ENCODE measurements at places on chromosomes 2 and 18. TPM values are rescaled to one million over a fixed set of nuclear protein-coding genes. Genes with fewer than 3 reads are reported as not detected.

DNA sequence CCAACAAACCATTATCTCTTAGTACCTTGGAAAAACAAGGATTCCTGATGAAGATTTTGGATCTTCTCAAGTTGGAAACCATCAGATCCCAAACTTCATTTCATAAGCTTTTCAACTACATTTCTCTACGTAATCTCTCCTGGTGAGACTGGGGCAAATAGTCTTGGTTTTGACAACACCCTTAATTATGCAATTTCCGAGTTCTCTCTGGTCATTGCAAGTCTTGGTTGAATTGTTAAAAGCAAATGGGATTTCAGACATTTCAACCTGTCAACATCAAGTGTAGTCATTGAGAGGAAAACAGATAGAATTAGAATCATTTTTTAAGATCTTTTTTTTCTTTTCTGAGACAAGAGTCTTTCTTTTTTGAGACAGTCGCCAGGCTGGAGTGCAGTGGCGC lies 26.2 kb downstream of the KLF7 start:
- H3K36me3 ChIP-seq, result no peaks in the 10 kb centered on the region
- no peak for DNase-seq
- no peak overlapping the region for H3K4me3 ChIP-seq
- H3K27me3 ChIP-seq, result no peaks in the 10 kb centered on the region

- no peak overlapping the region for H3K4me3 ChIP-seq
- no peak overlapping the region for H3K27ac ChIP-seq
- peak; percentile 17 for DNase-seq
- H3K4me1 ChIP-seq, result no peaks in the 10 kb centered on the region
- no peaks in the 10 kb centered on the region for H3K36me3 ChIP-seq
These were observed 305.3 kb downstream of the NDUFA10 start for GRCh38 chr2:239719791-239720360.

DNA sequence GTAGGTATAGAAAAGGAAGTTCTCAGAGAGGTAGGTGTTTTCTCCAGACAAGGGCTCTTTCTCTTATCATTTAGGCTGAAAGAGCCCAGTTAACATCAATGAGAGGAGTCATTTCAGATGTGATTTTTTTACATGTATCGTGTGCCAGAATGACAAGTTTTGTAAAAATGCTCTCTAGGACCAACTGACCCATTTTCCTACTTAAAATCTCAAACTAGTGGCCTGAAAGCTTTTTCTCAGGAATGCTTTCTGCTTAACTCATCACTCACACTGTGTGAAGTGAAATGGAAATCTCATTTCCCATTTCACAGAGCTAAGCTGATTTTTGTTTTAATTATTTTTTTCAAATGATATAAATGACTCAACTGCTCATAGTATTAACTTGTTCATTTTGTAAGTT lies 128.7 kb upstream of the CYP26B1 start:
- H3K4me1 ChIP-seq, result no peaks in the 10 kb centered on the region
- no peak overlapping the region for H3K27ac ChIP-seq
- no peaks in the 10 kb centered on the region for H3K36me3 ChIP-seq
- H3K27me3 ChIP-seq, result no peaks in the 10 kb centered on the region
- DNase-seq, result no peak

- H3K27ac ChIP-seq, result no peak overlapping the region
- no peaks in the 10 kb centered on the region for H3K36me3 ChIP-seq
- H3K4me3 ChIP-seq, result no peak overlapping the region
- H3K27me3 ChIP-seq, result no peaks in the 10 kb centered on the region
These were observed 640.2 kb upstream of the SYT4 start for GRCh38 chr18:43917520-43917919.

GRCh38 chr2:231720987-231721966 lies 13.0 kb downstream of the PTMA start:
- no peaks in the 10 kb centered on the region for H3K36me3 ChIP-seq
- peaks cover 7% of the 10 kb centered on the region for H3K4me1 ChIP-seq
- no peak for DNase-seq

- no peaks in the 10 kb centered on the region for H3K27me3 ChIP-seq
- no peak overlapping the region for H3K4me3 ChIP-seq
- H3K36me3 ChIP-seq, result peaks cover 60% of the 10 kb centered on the region
- no peak for DNase-seq
- H3K4me1 ChIP-seq, result no peaks in the 10 kb centered on the region
- no peak overlapping the region for H3K27ac ChIP-seq
These were observed 9.5 kb downstream of the COPS7B start for GRCh38 chr2:231795525-231796327.

- H3K36me3 ChIP-seq, result no peaks in the 10 kb centered on the region
- peak within 1 kb of the TSS; percentile 63 for H3K4me3 ChIP-seq
- peaks cover 36% of the 10 kb centered on the region for H3K27me3 ChIP-seq
- H3K4me1 ChIP-seq, result peaks cover 8% of the 10 kb centered on the region
- H3K27ac ChIP-seq, result no peak within 1 kb of the TSS
These were observed at the start of gene SPR for GRCh38 chr2:72887032-72887739. Gene SPR, plus strand, starts transcription at chr2:72887408. Its CDS starts 25 bp downstream, at chr2:72887433.

DNA sequence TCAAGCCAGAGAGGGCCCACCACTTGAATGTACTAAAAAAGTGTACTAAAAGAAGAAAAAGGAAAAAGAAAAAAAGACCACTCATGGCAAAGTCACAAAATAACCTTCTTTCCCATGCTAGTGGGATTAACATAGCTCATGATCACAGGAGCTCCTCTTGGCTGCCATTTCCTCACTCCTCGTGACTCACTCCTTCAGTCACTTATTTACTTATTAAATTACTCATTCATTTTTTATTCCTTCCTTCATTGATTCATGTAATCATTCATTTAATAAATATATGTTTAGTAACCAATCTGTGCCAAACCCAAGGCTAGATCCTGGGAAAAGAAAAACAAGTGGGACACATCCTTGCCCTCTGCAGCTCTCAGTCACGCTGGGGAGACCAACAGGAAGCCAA lies 300.5 kb downstream of the INSIG2 start:
- H3K27ac ChIP-seq, result no peak overlapping the region
- H3K4me3 ChIP-seq, result no peak overlapping the region
- no peaks in the 10 kb centered on the region for H3K36me3 ChIP-seq
- no peaks in the 10 kb centered on the region for H3K4me1 ChIP-seq

DNA sequence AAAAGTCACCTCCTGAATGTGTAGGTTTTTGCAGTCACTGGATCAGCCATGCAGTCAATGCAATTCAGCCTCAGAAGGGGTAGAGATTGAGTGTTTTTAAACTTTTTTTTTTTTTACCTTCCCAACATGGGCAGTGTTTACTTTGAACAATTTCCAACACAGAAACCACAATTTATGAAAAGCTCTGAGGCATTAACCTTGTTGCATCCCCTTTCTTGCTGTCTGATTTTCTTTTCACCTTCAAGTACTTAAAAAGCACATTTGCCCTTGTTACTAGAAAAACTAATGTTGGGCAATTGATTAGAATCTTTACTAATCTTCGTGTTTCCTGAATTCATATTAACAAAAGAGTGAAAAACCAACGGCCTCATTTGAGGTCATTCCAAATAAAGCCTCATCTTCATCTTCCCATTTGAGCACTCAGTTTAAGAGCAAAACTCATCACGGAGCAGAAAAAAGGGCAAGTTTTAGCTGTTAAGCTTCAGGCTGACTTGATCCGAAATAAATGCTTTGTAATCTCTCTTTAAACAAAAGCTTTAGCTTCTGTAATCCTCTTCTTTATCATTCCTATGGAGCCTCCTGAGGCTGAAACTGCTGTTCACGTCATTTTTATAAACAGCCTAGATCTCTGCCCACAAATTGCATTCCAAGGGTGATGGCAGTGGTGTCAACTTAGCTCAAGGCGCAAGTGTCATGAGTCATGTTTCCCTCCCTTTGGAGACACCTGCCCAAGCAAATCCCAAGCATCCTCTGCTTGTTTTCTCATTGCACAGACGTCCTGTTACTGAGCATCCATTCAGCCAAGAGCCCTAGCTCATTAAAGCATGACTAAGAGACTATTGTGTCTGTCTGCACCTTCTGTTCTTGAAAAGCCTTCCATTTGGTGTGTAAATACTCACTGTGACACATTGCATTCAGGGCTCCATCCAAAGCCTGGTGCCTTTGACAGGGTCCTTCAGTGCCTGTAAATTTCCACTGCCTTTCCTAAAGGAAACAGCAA lies 107.7 kb downstream of the HNMT start:
- H3K36me3 ChIP-seq, result no peaks in the 10 kb centered on the region
- no peak for DNase-seq
- no peak overlapping the region for H3K4me3 ChIP-seq
- no peak overlapping the region for H3K27ac ChIP-seq
- no peaks in the 10 kb centered on the region for H3K4me1 ChIP-seq
- H3K27me3 ChIP-seq, result peaks cover 10% of the 10 kb centered on the region

GRCh38 chr2:109529532-109530449 lies 84.0 kb downstream of the SEPTIN10 start:
- no peak overlapping the region for H3K27ac ChIP-seq
- no peaks in the 10 kb centered on the region for H3K36me3 ChIP-seq
- H3K4me1 ChIP-seq, result no peaks in the 10 kb centered on the region
- no peak for DNase-seq
- no peak overlapping the region for H3K4me3 ChIP-seq
- no peaks in the 10 kb centered on the region for H3K27me3 ChIP-seq

DNA sequence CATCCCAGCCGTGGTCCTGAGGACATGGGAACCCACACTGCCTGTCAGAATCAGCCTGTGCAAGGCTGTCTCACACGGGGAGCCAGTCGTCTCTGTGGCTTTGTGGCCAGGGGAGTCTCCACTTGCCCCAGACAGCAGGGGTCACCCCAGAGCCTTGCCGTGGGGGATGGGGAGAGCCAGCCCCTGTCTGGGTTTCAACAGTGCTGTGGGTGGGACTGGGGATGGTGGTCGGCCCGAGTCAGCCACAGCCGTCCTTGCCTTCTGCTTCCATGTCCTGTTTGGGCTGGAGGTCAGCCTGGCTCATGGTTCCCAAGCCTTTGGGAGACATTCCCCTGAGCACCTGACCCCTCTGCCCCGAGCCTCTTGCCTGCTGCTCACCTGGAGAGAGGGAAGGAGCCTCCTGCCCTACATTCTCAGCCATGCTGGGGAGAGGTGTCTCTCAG lies 19.6 kb downstream of the GPR35 start:
- H3K36me3 ChIP-seq, result no peaks in the 10 kb centered on the region
- no peak overlapping the region for H3K27ac ChIP-seq
- DNase-seq, result no peak
- no peaks in the 10 kb centered on the region for H3K27me3 ChIP-seq
- peaks cover 7% of the 10 kb centered on the region for H3K4me1 ChIP-seq
- no peak overlapping the region for H3K4me3 ChIP-seq

GRCh38 chr18:41999751-42000150 lies 44.7 kb downstream of the PIK3C3 start:
- no peak for DNase-seq
- H3K4me1 ChIP-seq, result no peaks in the 10 kb centered on the region
- H3K4me3 ChIP-seq, result no peak overlapping the region
- no peak overlapping the region for H3K27ac ChIP-seq
- no peaks in the 10 kb centered on the region for H3K27me3 ChIP-seq
- peaks cover 19% of the 10 kb centered on the region for H3K36me3 ChIP-seq

GRCh38 chr18:41893432-41893831 lies 61.6 kb upstream of the PIK3C3 start:
- no peaks in the 10 kb centered on the region for H3K27me3 ChIP-seq
- no peaks in the 10 kb centered on the region for H3K4me1 ChIP-seq
- no peak overlapping the region for H3K4me3 ChIP-seq
- H3K27ac ChIP-seq, result no peak overlapping the region
- DNase-seq, result no peak
- no peaks in the 10 kb centered on the region for H3K36me3 ChIP-seq

DNA sequence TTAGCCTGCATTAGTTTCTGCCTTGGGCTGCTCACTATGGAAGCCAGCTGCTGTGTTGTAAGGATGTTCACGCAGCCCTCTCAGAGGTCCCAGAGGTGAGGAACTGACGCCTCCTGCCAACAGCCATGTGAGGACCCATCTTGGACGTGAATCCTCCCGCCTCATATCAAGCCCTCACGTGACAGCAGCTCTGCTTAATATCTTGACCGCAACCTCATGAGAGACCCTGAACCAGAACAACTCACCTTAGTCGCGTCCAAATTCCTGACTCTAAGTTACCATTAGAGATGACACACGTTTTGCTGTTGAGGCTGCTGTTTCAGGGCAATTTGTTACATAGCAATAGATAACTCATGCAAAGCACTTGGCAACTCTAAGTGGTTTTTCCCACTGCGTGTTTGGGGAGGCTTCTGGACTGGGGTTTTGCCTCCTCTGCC lies 97.7 kb downstream of the TMEM17 start:
- no peak overlapping the region for H3K27ac ChIP-seq
- DNase-seq, result no peak
- no peaks in the 10 kb centered on the region for H3K36me3 ChIP-seq
- H3K27me3 ChIP-seq, result no peaks in the 10 kb centered on the region
- H3K4me1 ChIP-seq, result peaks cover 12% of the 10 kb centered on the region
- H3K4me3 ChIP-seq, result no peak overlapping the region

GRCh38 chr2:72605836-72606442 lies 219.9 kb downstream of the EXOC6B start:
- no peak for DNase-seq
- no peaks in the 10 kb centered on the region for H3K36me3 ChIP-seq
- no peaks in the 10 kb centered on the region for H3K4me1 ChIP-seq
- H3K27me3 ChIP-seq, result no peaks in the 10 kb centered on the region
- no peak overlapping the region for H3K27ac ChIP-seq

- no peak overlapping the region for H3K27ac ChIP-seq
- H3K27me3 ChIP-seq, result no peaks in the 10 kb centered on the region
- no peak overlapping the region for H3K4me3 ChIP-seq
These were observed 256.5 kb downstream of the GBX2 start for GRCh38 chr2:235911633-235912233.

DNA sequence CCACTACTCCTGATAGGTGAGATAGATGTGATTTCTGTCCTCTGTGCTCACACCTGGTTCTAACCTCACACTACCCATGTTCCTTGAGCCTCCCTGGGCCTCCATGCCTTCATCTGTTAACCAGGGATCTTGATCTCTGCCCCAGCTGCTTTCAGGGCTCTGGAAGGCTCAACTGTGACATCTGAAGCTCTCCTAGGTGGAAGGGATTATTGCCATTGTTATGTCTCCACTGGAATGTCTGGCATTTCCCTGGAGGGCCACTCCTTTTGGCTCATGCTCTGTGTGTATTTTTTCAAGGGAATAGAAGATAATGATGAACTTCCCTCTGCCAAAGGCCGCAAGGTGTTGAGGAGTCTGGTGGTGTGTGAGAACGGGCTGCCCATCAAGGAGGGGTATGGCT lies 41.2 kb downstream of the PCARE start:
- H3K4me1 ChIP-seq, result no peaks in the 10 kb centered on the region
- no peak overlapping the region for H3K27ac ChIP-seq
- H3K4me3 ChIP-seq, result no peak overlapping the region

DNA sequence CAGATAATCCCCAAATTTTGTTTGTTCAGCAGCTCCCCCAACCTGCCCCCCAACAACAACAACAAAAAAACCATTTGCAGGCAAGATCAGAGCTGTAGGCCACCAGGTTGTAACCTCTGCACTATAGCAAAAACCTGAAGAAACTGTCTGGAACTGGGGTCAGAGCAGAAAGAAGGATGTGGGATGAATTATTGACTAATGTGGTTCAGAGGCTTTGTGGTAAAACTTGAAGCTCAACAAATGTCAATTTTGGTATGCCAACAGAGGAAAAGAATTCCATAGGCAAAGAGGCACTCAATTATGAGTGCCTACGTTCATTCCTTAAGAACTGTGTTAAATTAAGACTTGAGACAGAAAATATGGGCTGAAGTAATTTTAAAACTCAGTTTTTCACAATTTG lies 255.1 kb downstream of the STK39 start:
- H3K36me3 ChIP-seq, result no peaks in the 10 kb centered on the region
- H3K27ac ChIP-seq, result no peak overlapping the region
- DNase-seq, result no peak
- H3K27me3 ChIP-seq, result no peaks in the 10 kb centered on the region

HOXD13 gene
- not detected for polyA plus RNA-seq

DPY30 gene
- 139 TPM for polyA plus RNA-seq

VIT gene
- polyA plus RNA-seq, result not detected

EML6 gene
- polyA plus RNA-seq, result 1.9 TPM

FOXD4L1 gene
- not detected for polyA plus RNA-seq

MAPK4 gene
- 3.3 TPM for polyA plus RNA-seq

XIRP2 gene
- polyA plus RNA-seq, result not detected

SRD5A2 gene
- 0.02 TPM for polyA plus RNA-seq

TMEM163 gene
- polyA plus RNA-seq, result 3.2 TPM

Data from H1 (cell line).